Activated T-helper 1 cell treated with anti-CD3 and anti-CD28 coated beads, Interleukin-12 subunit alpha, Interleukin-12 subunit beta, Interleukin-2, Interleukin-4 antibody, amounts not matched to agents 30 ng/mL and 10 ng/mL and 1 ng/mL, durations not matched to agents 14 hours and 24 hours and 36 hours (primary cell): ENCODE measurements at places on chromosomes 1 and 21. TPM values are rescaled to one million over a fixed set of nuclear protein-coding genes. Genes with fewer than 3 reads are reported as not detected.

The SYT2 gene
- total RNA-seq, result not detected in 2 replicates

GRCh38 chr1:69791311-69791710 is 223.6 kb downstream of the LRRC7 start:
- no peak overlapping the region for H3K27ac ChIP-seq
- no peak overlapping the region for H3K4me3 ChIP-seq
- DNase-seq, result no peak
- no peaks in the 10 kb centered on the region for H3K27me3 ChIP-seq
- no peaks in the 10 kb centered on the region for H3K36me3 ChIP-seq

The VWA5B1 gene
- 0.05 TPM in 1 of 2 replicates, not detected in the other for total RNA-seq

The NASP gene
- total RNA-seq, result 250 and 251 TPM in 2 replicates

The CLDN17 gene
- total RNA-seq, result not detected in 2 replicates

GRCh38 chr1:2404890-2405511 is 7.4 kb downstream of the PEX10 start:
- H3K4me3 ChIP-seq, result no peak overlapping the region
- no peak overlapping the region for H3K27ac ChIP-seq
- DNase-seq, result no peak

DNA sequence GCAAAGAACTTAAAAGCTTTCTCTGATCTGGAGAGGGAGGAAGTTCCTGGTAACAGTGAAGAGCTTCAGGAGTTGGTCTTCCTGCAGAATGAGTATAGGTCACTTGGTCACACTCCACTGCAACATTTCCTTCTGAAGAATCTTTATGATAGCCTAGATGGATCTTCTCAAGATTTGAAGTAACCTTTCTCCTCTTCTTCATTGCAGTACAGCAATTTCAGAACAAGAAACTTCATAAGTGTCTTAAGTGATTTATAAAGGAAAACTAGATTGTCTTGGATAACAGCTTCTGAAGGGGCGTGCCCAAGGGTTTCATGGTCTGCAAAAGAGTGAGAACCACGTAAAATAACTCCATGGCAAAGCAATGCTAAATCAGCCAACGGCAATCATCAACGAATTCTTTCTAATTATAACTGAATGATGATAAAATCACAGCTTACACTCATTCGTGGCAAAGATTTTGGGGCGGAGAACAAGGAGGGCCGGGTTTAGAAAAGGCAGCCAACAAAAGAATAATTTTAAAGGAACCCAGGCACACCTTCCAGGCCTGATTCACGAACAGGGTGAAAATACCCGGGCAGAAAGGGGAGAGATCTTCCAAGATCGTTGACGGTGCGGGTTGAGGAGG is 53.9 kb upstream of the ASPM start:
- H3K27ac ChIP-seq, result peak overlapping the region; percentile 96
- no peak for DNase-seq
- peaks cover 2% of the 10 kb centered on the region for H3K27me3 ChIP-seq
- H3K4me1 ChIP-seq, result peaks cover 64% of the 10 kb centered on the region
- peak overlapping the region; percentile 93 for H3K4me3 ChIP-seq
